T-helper 2 cell treated with Interferon-gamma antibody and Interleukin-4, amounts not matched to agents 5 μg/mL and 100 μg/mL, for 36 hours (primary cell): ENCODE measurements at places on chromosomes 7 and 10.

GRCh38 chr7:64774204-64774842 lies 19.9 kb upstream of the ZNF138 start:
- no peak for DNase-seq

DNA sequence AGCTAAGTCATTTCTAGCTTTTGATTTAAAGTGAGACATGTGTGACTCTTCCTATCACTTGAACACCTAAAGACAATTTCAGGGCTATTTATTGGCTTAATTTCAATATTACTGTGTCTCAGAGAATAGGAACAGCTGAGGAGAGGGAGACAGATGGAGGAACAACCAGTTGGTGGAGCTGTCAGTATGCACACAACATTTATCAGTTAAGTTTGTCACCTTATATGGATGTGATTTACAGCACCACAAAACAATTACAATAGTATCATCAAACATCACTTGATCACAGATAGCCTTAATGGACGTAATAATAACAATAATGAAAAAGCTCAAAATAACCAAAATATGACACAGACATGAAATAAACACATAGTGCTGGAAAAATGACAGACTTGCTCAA lies 129.6 kb downstream of the NPSR1 start:
- no peak for DNase-seq

GRCh38 chr10:129808092-129808983 lies 155.7 kb downstream of the EBF3 start:
- DNase-seq = no peak

GRCh38 chr7:7819442-7820247 lies 101.2 kb upstream of the RPA3 start:
- DNase-seq = no peak

DNA sequence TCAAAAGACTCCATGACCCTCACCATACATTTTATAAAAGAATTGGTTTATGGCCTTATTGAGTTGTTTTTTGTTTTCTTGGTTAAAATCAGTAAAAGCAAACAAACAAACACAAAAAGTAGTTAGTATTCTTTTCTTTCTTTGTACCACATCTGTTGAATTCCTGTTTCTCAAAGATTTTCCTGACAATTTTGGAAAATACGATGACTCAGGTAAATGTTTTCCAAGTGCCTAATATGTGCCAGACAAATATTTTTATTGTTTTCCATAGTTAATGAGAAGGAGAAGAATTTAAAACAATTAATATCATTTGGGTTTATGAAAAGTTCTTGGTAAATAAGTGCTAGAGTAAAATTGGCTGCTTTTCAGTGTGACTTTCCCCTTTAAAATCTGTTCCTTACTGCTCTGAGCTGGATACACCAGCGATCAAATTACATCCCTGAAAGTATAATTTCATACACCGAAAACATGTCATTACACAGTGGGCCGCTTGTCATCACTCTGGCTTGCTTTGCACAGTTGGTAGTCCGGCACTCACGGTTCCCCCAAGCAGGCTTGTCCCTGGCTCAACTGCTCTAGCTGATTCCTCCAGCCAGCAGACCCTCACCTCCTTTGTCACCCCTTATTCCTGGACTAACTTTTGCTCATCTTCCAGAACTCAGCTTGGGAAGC lies 80.5 kb downstream of the TBXAS1 start:
- DNase-seq = no peak

DNA sequence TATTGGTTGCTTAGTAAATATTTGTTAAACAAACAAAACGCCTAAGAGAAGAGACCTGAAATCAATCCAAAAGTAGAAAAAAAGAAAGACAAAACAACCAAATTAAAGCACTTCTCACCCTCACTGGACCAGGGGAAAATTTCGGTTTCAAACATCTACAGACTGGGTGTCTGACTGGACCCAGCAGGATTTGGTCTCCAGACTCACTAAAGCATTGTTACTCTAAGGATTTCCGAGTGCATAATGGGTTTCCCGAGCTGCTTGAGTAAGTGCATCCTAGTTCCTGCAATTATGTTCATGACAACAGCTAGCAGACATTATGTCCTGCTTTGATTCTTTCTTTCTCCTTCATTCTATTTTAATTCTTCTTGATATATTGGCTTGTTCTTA lies 51.8 kb upstream of the FAM3C start:
- DNase-seq = no peak

DNA sequence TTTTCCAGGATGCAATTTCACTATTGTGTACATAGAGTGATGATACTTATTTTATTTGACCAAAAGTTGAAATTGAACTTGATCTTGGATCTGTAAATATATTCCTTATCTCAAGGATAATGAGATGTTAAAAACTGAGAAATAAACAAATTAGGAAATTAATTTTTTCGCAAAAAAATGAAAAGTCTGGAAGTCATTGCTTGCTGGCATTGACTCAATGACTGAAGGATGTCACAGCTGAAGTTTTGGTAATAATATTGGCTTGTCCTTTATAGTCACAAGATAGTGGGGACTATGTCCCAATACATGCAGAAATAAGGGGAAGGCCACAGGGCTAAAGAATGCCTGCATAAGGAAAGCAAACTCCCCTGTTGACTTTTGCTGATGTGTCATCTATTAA lies 92.8 kb downstream of the FOXP2 start:
- no peak for DNase-seq

- no peak for DNase-seq
Measured at GRCh38 chr10:21926949-21927348, 76.6 kb downstream of the DNAJC1 start.

GRCh38 chr7:79927116-79927515 lies 207.5 kb upstream of the GNAI1 start:
- no peak for DNase-seq

- no peak for DNase-seq
Measured at GRCh38 chr10:126225672-126226008, 162.6 kb downstream of the ADAM12 start.

GRCh38 chr10:1462994-1463633 lies 274.2 kb downstream of the ADARB2 start:
- no peak for DNase-seq

DNA sequence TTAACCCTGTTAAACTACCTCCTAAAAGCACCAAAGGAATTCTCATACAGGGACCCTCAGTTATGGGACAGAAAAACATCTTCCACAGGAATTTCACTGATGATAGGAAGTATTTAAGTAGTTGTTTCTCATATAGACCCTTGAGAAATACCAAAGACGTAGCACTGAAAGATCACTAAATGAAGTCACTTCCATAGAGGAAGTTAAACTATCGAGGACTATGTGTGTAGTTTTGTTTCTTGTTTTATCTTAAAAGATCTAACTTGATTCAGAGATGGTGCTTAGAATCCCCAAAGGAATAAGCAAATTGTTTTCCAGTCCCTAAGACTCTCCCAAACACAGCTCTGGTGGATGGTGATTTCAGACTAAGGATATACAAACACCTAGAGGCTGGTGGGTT lies 94.8 kb upstream of the AFAP1L2 start:
- no peak for DNase-seq

- DNase-seq = no peak
Measured at GRCh38 chr10:44696496-44696895, 214.6 kb upstream of the TMEM72 start.

DNA sequence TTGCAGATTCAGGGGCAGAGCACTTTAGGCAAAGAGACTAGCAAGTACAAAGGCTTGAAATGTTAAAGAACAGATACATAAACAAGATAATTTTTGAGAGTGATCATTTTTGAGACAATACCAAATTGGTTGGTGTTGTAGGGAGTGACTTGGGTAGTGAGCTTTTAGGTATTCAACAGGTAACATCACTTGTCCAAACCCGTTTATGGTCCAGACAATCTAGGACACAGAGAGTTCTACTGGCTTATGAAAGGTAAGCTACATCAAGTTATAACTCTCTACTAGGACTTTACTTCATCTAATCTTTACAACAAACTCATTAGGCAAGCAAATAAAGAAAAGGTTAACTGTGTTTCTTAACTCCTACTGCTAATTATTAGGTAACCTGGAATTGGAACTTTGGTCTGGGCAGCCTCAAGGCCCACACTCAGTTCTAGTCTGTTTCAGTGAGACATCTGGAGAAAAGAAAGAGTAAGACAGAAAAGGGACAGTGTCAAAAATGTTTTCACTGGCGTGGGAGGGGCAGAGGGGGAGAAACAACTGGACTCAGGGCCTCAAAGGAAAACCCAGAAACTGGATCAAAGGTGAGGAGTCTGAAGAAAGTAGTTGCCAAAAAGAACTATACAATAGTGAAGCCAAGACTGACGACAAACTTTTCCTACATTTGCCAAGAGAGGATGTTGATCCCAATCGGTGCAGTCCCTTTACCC lies 39.2 kb downstream of the GNAT3 start:
- no peak for DNase-seq

DNA sequence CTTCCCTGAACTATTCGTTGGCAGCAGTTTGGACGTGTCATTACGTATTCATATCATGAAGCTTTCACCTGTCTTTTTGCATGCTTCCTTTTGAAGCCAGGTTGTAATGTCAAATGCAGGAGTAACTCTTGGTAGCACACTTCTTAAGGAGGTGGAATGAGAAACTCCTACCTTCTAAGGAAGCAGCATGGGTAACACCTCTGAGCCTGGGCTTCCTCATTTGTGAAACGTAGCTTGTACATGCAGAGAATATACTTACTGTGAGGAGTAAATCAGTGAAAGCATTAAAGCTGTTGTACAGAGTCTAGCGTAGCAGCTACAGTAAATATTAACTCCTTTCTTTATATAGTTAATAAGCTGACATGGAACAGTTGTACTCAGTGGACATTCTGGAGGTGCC lies 21.1 kb downstream of the CUL1 start:
- no peak for DNase-seq

DNA sequence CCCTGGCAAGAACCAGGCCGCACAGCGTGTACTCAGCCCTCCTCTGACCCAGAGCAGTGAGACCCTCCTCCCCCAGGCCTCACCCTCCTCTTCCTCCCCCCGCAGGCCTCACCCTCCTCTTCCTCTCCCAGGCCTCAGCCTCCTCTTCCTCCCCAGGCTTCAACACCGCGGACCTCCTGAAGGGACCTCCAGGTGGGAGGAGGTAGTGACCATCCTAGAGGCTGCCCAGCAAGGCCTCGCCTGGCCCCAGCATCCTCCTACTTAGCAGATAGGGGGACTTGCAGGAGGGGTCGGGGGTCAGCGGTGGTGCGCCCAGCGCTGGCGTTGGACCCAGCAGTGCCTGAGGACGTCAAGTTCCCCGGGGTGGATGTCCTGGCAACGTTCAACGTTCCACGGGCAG lies 270.8 kb downstream of the ELFN1 start:
- no peak for DNase-seq

GRCh38 chr7:1270181-1270580 lies 37.5 kb downstream of the UNCX start:
- no peak for DNase-seq

DNA sequence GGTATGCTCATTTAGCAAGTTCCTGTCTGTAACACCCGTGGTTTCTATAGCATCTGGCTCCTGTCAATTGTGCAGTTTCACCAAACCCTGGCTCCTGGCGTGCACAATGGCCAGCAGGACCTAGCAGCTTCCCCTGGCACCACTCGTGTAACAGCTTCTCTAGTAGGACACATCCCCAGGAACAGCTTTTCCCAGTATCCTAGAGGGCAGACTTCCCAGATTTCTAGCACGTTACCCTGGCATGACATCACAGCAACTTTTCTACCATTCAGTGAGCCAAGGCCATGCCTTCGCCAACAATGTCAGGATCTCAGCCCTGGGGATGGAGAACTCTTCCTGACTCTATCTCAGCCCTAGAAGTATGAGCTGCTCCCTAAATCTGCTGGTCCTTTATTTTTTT lies 6.5 kb downstream of the YME1L1 start:
- DNase-seq = no peak

- DNase-seq = no peak
Measured at GRCh38 chr7:74263399-74264120, 9.4 kb upstream of the RFC2 start.

- peak; percentile 15 for DNase-seq
Measured at GRCh38 chr7:77427996-77428603, 12.0 kb upstream of the GSAP start.
